ENCODE measurements at places on chromosomes 11 and 22.

- DNase-seq, result no peak
Observed at GRCh38 chr22:41757502-41757901, 43.0 kb upstream of the CCDC134 start.

GRCh38 chr22:32720924-32721323, 80.6 kb upstream of the TIMP3 start:
- no peak for DNase-seq

- peak; percentile 34 for DNase-seq
Observed at GRCh38 chr11:1260023-1260501, 37.2 kb downstream of the MUC5B start.

DNA sequence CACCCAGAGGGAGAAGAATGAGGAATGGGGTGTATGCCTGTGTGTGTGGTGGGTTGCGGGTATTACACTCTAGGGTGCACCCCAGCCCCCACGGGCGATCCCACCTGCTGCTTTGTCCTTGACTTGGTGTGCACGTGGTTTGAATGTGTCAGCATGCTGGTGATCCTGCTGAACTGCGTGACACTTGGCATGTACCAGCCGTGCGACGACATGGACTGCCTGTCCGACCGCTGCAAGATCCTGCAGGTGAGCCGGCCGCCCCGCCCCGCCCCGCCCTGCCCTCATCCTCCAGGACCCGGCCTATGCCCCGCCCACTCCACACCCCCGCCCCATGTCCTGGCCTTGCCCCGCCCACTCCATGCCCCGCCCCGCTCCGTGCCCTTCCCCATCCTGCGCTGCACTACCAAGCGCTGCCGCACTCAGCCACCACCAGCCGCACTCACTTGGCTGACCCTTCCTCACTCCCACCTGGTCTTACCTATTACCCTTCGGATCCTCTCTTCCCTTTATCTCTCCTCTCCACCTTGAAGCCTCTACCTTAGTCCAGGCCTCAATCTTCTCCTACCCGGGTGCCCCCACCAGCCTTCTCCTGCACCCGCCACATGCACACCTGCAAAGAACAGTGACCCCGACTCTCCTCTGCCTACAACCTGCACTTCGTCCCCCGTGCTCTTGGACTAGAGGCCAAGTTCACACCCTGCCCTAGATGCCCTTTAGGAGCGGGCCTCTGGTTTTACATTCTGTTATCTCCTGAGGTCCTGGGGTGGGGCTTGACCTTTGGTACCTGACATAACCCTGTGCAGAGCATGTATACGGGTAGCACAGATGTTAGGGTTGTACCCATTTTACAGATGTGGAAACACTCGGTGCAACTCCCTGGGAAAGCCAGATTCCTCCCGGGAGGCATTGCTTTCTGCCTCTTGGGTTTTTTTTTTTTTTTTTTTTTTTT, 27.7 kb downstream of the CACNA1I start:
- peak; percentile 73 for DNase-seq

GRCh38 chr11:64764753-64765152, 5.0 kb upstream of the PYGM start:
- no peak for DNase-seq

DNA sequence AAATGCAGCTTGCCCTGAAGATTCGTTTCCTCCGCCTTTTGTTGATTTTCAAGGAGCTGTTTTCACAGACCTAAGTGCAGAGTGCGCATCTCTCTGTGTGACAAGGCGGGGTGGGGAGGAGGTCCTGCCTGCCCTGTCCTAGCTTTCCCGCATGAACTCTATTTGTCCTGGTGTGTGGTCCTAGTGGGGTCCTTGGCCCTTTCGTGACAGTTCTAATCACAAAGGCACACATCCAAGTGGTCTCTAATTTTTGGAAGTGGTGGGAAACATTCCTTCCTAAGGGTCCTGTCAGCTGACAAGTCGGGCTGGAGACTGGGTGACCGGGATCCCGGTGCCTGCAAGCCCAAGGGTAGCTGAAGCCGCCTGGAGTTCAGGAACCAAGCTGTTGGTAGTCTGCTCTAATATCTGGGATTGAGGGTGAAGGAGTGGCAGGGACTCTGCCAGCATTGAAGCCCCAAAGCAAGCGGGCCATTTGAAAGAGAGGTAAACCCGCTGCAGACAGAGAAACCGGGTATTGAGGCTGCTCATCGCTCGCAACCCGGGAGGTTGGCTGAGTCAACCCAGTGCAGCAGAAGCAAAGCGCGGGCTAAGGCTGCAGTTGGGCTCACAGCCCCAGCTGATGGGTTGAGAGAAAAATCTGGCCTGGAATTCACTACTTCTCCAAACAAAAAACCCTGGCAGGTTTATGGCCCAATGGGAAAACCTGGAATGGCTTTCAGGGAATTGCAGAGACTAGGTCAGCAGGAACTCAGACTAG, 28.1 kb upstream of the FBXO3 start:
- DNase-seq, result peak; percentile 11

DNA sequence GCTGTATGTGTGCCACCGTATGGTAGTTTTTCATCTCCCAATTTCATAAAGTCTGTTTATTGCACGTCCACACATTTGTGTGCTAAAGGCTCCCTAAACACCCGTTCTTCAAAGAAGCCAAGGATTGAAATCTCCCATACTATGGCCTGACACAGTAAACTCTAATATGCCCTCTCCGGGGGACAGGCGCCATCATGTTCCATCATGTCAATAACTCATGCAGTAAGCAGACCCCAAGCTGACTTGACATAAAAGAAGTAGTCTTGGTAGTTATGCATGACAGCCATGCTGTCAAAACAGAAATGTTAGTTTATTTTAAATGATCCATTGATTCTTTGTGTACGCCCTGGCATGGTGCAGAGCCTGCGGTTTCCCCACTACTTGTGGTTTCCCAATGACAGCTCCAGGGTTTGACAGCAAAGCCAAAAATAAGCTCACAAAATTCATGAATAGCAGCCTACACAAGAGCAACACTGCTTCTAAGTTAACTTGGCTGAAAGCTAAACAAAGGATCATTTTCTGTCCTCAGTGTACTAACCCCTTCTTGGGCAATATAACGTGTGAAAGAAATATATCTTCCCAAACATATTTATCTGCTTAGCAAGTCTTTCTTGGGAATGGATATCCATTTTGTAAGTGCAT, 56.5 kb upstream of the CABP7 start:
- no peak for DNase-seq

- no peak for DNase-seq
Observed at GRCh38 chr11:10540546-10540914, 457 bp downstream of the RNF141 start.

DNA sequence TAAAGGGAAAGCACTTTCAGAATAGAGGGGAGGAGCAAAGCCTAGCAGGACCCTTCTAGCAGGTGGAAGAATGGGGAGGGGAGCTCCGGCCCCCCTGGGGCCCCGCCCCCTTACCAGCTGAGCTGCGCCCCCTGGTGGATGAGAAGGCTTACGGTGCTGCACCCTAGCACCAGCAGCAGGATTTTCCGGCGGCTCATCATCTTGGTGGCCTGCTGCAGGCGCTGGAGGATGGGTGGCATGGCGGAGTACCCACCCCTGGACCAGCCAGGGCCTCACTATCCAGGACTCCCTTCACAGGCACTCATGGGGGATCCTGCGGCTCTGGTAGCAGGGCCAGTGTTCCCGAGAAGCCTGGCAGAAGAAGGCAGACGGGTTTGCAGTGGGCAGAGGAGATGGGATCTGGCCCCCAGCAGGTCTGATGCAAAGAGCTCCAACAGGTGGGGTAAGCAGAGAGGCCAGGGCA, 3.8 kb downstream of the GAL3ST3 start:
- DNase-seq, result peak; percentile 84

GRCh38 chr11:111870522-111870885, 877 bp downstream of the ALG9 start:
- no peak for DNase-seq

GRCh38 chr22:44581096-44581435, 83.0 kb upstream of the RTL6 start:
- DNase-seq, result no peak

DNA sequence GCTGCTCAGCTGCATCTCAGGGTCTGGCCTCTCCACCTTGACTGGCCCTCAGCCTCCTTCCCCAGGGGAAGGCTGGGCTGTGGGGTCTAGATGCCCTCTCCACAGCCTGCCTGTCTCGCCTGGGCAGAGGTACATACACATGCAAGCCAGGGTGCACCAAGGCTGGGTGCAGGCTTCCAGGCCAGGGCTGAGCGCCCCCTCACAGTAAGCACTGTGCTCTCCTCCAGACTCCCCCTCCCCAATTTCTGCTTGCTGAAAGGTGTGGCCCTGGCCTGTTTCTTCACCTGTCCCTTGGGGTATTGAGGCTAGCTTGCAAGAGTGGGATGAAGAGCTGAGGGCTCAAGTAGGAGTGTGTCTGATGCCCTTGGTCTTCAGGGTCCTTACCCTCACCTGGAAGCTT, 22.5 kb downstream of the RELT start:
- DNase-seq, result no peak

GRCh38 chr11:1336836-1337646, 27.6 kb upstream of the TOLLIP start:
- DNase-seq, result peak; percentile 46

GRCh38 chr11:69662806-69663205, 12.3 kb downstream of the LTO1 start:
- DNase-seq, result no peak

DNA sequence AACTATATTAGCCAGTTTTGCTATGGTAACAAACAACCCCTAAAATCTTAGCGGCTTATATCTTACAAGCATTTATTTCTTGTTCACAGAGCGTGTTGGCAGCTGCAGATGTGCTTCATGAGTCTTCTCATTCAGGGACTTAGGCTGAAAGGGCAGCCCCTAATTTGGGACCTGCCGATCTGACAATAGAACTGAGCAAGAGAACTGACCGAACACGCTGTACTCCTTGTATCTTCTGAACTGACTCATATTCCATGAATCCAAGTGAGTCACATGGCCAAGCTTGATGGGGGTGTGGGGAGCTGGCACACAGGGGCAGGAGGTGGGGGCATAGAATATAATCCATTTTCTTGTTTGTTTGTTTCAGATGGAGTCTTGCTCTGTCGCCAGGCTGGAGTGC, 481.7 kb upstream of the CADM1 start:
- no peak for DNase-seq

GRCh38 chr11:95108159-95108611, 18.5 kb downstream of the ENDOD1 start:
- DNase-seq, result no peak

- no peak for DNase-seq
Observed at GRCh38 chr11:19281041-19281440, 40.3 kb upstream of the E2F8 start.

- no peak for DNase-seq
Observed at GRCh38 chr22:47082505-47082904, 320.1 kb downstream of the TBC1D22A start.

DNA sequence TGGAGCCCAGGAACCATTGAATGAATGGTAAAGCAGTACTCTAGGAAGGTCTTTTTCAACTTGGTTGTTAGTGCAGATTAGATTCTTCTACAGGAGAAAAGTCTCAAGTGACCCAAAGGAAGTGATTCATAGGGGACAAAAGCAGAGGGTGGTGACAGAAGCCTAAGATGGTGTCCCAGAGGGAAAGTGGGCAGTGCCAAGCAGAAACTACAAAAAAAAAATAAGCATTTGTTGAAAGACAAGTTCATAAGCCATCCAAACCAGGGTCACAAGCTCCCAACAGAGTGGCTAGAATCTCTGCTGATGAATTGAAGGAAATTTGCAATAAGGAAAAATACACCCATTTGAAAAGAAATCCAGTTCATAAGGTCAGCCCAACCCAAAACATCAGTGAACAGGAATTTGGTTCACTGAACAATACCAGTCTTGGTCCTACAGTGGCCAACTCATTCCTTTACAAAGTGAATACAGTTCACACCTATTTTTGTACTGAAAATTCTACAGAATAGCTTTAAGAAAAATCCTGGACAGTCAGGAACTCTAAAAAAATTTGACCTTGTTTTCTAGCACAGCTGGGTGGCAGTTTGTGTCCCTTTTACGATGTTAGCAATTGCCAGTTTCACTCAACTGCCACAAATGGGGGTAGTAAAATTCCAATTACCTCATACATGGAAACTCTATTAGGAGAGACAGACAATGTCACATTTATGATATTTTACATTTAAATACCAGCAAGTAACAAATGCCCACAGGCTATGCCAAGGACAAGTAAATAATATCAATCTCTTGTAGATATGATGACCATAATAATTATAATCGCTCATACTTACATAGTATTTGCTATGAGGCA, 21.6 kb upstream of the NUP160 start:
- no peak for DNase-seq

All from activated CD4-positive, alpha-beta T cell treated with anti-CD3 and anti-CD28 coated beads, Interleukin-2, amount 50 U/mL, for 1 hour (primary cell).